GM23338 (cell line): ENCODE measurements at places on chromosomes 2 and 18. TPM values are rescaled to one million over a fixed set of nuclear protein-coding genes. Genes with fewer than 3 reads are reported as not detected.

Gene LPIN2
- 9.0 and 10.1 TPM in 2 replicates for polyA plus RNA-seq

Gene APCDD1
- 0.31 and 0.61 TPM in 2 replicates for polyA plus RNA-seq

Gene ELOA2
- polyA plus RNA-seq, result 0.17 TPM in 1 of 2 replicates, not detected in the other

Gene CXCR1
- not detected in 2 replicates for polyA plus RNA-seq

Gene SEPTIN10
- polyA plus RNA-seq, result 47.7 and 52.3 TPM in 2 replicates

Gene TMEM198
- polyA plus RNA-seq, result 5.6 TPM in 2 replicates

Gene PCARE
- not detected in 2 replicates for polyA plus RNA-seq

Gene ERMN
- 0.17 and 0.44 TPM in 2 replicates for polyA plus RNA-seq

Gene IL1R2
- not detected in 2 replicates for polyA plus RNA-seq

Gene ASB1
- polyA plus RNA-seq, result 21.5 and 23.8 TPM in 2 replicates

Gene PIGN
- 7.9 and 9.4 TPM in 2 replicates for polyA plus RNA-seq

Gene LYPD6
- polyA plus RNA-seq, result 4.9 and 5.1 TPM in 2 replicates

Gene ANO7
- polyA plus RNA-seq, result 3.6 and 4.0 TPM in 2 replicates

Gene CD8B
- polyA plus RNA-seq, result 0.61 and 0.63 TPM in 2 replicates

Gene EHD3
- 2.8 and 3.3 TPM in 2 replicates for polyA plus RNA-seq

Gene PASK
- polyA plus RNA-seq, result 12.4 and 12.5 TPM in 2 replicates

Gene TMEM163
- polyA plus RNA-seq, result 1.3 and 1.8 TPM in 2 replicates

Gene SETBP1
- polyA plus RNA-seq, result 1.6 TPM in 2 replicates

Gene CCDC85A
- polyA plus RNA-seq, result 0.17 and 0.21 TPM in 2 replicates

Gene GRHL1
- 2.8 and 2.9 TPM in 2 replicates for polyA plus RNA-seq

Gene GAL3ST2
- polyA plus RNA-seq, result 0.19 TPM in 1 of 2 replicates, not detected in the other

Gene LRRTM4
- 4.2 and 4.5 TPM in 2 replicates for polyA plus RNA-seq

Gene DCTN1
- 108 and 126 TPM in 2 replicates for polyA plus RNA-seq

Gene GPR75
- 0.34 and 0.47 TPM in 2 replicates for polyA plus RNA-seq

Gene FEV
- polyA plus RNA-seq, result not detected in 2 replicates

Gene MAL
- polyA plus RNA-seq, result 0.31 TPM in 1 of 2 replicates, not detected in the other

Gene SH2D6
- polyA plus RNA-seq, result 0.26 and 0.37 TPM in 2 replicates

Gene TUBB6
- 136 and 148 TPM in 2 replicates for polyA plus RNA-seq

Gene RNU2-63P
- 2.0 and 2.8 TPM in 2 replicates for polyA plus RNA-seq

Gene ICOS
- polyA plus RNA-seq, result not detected in 2 replicates

Gene FAM228A
- 0.11 and 0.49 TPM in 2 replicates for polyA plus RNA-seq

Gene IL37
- not detected in 2 replicates for polyA plus RNA-seq

Gene GRB14
- 28.0 and 28.9 TPM in 2 replicates for polyA plus RNA-seq

Gene KATNAL2
- 9.9 and 11.8 TPM in 2 replicates for polyA plus RNA-seq
